Stomach (tissue), 19 donors: ENCODE measurements at places on chromosomes 16 and 17. TPM values are rescaled to one million over a fixed set of nuclear protein-coding genes. Genes with fewer than 3 reads are reported as not detected.

PRSS33 gene
- total RNA-seq, result not detected

DNA sequence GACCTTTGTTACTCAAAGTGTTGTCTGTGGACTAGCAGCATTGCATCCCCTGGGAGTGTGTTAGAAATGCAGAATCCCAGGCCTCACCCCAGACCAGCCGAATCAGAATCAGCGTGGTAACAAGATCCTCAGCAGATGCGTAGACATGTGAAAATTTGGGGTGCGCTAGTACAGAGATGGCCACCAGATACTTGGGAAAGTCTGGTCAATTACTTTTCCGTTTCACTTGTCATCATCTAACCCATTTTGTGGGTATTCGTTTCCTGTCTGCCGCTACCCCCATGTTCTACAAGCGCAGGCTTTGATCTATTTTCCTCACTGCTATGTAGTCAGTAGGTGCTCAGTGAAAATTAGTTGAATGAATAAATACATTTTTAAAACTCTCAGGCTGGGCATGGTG lies 33.1 kb upstream of the HERPUD1 start:
- H3K27ac ChIP-seq, result no peak overlapping the region
- H3K27me3 ChIP-seq, result no peaks in the 10 kb centered on the region
- DNase-seq, result no peak
- H3K36me3 ChIP-seq, result no peaks in the 10 kb centered on the region

GRCh38 chr17:34840750-34841149 lies 120.5 kb downstream of the CCT6B start:
- no peaks in the 10 kb centered on the region for H3K27me3 ChIP-seq
- no peak overlapping the region for H3K4me3 ChIP-seq
- H3K4me1 ChIP-seq, result no peaks in the 10 kb centered on the region
- DNase-seq, result no peak
- no peak overlapping the region for H3K27ac ChIP-seq

DHRS11 gene
- 89.3 TPM for total RNA-seq

- H3K4me3 ChIP-seq, result no peak overlapping the region
- H3K4me1 ChIP-seq, result no peaks in the 10 kb centered on the region
- H3K27ac ChIP-seq, result no peak overlapping the region
- no peak for DNase-seq
- H3K36me3 ChIP-seq, result no peaks in the 10 kb centered on the region
- no peaks in the 10 kb centered on the region for H3K27me3 ChIP-seq
These were observed 488.9 kb downstream of the SHISA9 start for GRCh38 chr16:13390093-13390985.

GRCh38 chr17:2405247-2405926 lies 4.5 kb upstream of the MNT start:
- peak; percentile 23 for DNase-seq
- H3K4me1 ChIP-seq, result peaks cover 41% of the 10 kb centered on the region
- H3K4me3 ChIP-seq, result no peak overlapping the region
- H3K36me3 ChIP-seq, result no peaks in the 10 kb centered on the region

NOS2 gene
- total RNA-seq, result 0.87 TPM

- H3K4me1 ChIP-seq, result peaks cover 15% of the 10 kb centered on the region
- H3K4me3 ChIP-seq, result peak overlapping the region; percentile 65
- H3K36me3 ChIP-seq, result peaks cover 31% of the 10 kb centered on the region
These were observed 11.2 kb downstream of the ZNF771 start for GRCh38 chr16:30418350-30419181.

GRCh38 chr16:59593194-59593661 lies 859.1 kb upstream of the GOT2 start:
- H3K4me1 ChIP-seq, result no peaks in the 10 kb centered on the region
- H3K36me3 ChIP-seq, result no peaks in the 10 kb centered on the region
- no peaks in the 10 kb centered on the region for H3K27me3 ChIP-seq

HSF5 gene
- total RNA-seq, result not detected

CCL8 gene
- not detected for total RNA-seq

GRCh38 chr17:76265624-76266243 lies 586 bp downstream of the UBALD2 start:
- H3K4me1 ChIP-seq, result peaks cover 87% of the 10 kb centered on the region
- peak; percentile 76 for DNase-seq
- H3K4me3 ChIP-seq, result peak overlapping the region; percentile 95
- peak overlapping the region; percentile 94 for H3K27ac ChIP-seq
- peaks cover 20% of the 10 kb centered on the region for H3K36me3 ChIP-seq
- H3K27me3 ChIP-seq, result no peaks in the 10 kb centered on the region

DNA sequence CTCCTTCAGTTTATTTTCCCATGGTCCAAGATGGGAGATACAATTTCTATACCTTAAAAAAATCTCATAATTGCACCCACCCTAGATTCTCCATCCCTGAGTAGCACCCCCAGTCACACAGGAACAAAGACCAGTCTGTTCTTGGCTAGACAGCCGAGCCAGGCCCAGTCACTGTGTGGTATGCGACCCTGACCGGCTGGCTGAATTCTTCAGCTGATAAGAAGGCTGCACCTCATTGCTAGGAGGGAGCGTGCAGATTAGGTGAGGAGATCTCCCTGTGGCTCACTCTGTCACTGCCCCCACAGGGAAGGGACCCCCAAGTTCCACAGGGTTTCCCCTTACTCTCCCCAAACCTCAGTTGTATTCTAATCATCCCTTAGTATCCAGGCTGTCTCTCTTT lies 138.7 kb downstream of the SALL1 start:
- no peaks in the 10 kb centered on the region for H3K27me3 ChIP-seq
- DNase-seq, result no peak
- no peak overlapping the region for H3K4me3 ChIP-seq
- no peaks in the 10 kb centered on the region for H3K4me1 ChIP-seq
- H3K27ac ChIP-seq, result no peak overlapping the region

GAA gene
- 15.2 TPM for total RNA-seq

PROCA1 gene
- total RNA-seq, result 5.3 TPM

SLC38A8 gene
- not detected for total RNA-seq

GRCh38 chr17:31820691-31821435 lies 38.2 kb downstream of the COPRS start:
- H3K36me3 ChIP-seq, result no peaks in the 10 kb centered on the region
- DNase-seq, result no peak
- no peaks in the 10 kb centered on the region for H3K27me3 ChIP-seq

SPHK1 gene
- 3.9 TPM for total RNA-seq
